ENCODE measurements at places on chromosomes 6 and 20.

DNA sequence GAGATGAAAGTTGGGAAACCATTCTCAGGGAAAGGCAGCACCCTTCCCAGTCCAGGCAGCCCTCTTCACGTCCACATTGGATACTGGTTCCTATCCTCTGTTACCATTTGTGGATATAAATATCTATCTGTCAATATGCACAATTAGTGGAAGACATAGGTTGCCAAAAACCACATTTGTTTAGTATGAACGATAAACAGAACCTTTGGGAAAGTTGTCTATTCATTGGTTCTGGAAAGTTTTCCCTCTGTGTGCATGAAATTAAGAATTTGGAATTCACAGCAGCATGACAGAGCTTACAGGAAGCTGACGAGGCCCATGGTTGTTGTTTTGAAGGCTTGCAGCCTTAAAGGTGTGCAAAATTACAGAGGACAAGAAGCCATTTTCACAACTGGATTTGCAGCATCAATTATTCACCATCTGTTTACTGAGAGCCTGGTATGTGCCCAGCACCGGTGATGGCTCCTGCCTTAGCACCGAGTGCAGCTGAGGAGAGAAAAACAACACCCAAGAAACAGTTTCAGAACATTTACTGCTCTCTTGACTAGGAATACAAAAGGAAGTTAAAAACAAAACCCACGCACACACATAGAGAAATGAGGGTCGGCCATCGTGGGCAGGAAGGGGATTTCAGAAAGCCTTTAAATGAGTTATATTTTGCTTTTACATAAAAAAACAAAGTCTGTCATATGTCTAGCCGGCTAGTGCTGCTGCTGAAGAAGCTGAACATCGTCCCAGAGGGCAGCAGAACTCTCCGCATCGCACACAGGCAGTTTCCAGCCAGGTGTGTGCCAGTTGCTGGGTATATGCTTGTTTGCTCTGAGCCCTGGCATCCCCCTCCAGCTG lies 319.6 kb downstream of the FARS2 start:
- no peak for DNase-seq

DNA sequence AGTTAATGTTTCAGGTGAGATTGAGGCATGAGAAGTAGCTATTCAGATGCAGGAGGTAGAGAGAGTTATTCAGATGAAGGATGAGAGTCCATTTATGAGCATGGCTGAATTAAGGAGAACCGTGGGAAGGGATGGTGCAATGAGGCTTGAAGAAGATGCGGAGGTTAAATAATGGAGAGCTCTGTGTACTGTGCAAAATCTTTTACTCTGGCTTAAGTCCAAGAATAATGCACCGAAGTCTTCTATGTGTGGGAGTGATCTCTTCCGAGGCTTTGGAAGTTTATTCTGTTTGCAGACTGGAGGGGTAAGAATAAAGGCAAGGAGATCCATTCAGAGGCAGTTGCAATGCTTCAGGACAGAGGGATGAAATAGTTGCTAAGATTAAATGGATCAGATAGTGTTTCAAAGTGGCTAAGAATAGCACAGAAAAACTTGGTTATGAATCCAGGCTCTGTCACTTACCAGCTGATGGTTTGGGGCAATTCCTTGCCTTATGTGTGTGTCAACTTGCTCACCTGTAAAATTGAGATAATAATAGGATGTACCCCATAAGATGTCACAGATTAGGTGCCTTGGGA lies 467.1 kb downstream of the HDGFL1 start:
- no peak for DNase-seq

DNA sequence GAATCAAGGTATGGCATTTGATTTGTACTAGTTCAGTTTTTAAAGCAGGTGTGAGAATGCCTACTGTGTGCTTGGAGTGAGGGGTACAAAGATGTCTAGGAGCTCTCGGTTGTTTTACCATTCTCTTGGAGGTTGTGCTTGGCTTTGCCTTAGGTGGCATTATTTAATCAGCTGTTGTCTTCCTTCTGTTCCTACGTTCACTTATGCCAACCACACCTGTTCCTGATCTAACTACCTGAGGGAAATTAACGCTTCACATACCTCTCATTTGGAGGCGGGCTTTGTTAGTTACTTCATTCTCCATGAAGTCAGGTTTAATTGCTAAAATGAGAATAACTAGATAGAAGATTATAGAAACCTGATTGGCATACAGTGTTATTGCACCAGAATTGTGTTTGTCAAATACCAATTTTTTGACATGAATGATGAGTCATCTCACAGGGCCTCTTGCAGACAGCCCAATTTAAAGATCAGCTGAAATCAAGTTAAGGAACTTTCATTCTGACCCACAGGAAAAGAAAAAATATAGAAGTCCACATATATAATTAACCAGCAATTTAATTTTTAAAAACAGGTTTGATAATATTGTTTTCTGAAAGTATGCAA lies 24.8 kb upstream of the PBOV1 start:
- no peak for DNase-seq

DNA sequence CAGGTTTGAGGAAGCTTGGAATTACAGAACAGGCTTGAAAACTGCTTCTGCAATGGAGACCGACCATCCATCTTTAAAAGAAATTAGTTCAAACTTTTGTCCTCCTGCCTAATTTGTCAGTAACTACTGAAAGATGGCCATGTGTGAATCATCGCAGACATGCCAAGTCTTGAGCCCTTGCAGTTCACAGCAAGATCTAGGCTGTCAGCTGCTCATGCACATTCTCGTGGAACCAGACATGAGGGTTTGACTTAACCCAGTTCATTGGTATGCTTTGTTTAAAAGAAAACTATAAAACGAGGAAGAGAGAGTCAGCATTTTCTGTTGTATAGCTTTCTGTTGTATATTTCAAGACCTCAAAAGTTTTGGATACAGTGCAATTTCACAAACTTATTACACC lies 74.0 kb upstream of the SAMD5 start:
- DNase-seq = peak; percentile 49

DNA sequence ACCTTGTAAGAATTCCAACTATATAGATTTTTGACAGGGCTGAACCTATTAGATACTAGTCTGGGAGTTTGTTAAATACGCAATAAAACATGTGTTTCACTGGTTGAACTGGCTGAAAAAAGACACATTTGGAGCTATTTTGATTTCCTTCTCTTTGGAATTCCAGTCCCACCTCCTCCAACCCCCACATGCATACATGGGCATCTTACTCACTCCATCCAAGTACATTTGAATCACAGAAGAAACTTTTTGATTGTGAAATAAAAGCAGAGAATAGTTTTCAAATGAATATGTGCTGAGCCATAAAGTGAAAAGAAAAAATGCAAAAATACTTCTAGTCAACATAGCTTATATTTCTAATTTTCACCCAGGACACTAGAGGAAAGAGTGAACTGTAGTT lies 33.9 kb upstream of the STXBP5 start:
- peak; percentile 50 for DNase-seq

GRCh38 chr6:155461556-155461955 lies 5.9 kb upstream of the NOX3 start:
- DNase-seq = no peak

GRCh38 chr20:22890594-22891300 lies 144.4 kb upstream of the SSTR4 start:
- no peak for DNase-seq

Data from MG63 (cell line).